ENCODE measurements at places on chromosomes 2 and 18.

- DNase-seq, result no peak
These were observed 97.7 kb downstream of the CAPN13 start for GRCh38 chr2:30709516-30709915.

DNA sequence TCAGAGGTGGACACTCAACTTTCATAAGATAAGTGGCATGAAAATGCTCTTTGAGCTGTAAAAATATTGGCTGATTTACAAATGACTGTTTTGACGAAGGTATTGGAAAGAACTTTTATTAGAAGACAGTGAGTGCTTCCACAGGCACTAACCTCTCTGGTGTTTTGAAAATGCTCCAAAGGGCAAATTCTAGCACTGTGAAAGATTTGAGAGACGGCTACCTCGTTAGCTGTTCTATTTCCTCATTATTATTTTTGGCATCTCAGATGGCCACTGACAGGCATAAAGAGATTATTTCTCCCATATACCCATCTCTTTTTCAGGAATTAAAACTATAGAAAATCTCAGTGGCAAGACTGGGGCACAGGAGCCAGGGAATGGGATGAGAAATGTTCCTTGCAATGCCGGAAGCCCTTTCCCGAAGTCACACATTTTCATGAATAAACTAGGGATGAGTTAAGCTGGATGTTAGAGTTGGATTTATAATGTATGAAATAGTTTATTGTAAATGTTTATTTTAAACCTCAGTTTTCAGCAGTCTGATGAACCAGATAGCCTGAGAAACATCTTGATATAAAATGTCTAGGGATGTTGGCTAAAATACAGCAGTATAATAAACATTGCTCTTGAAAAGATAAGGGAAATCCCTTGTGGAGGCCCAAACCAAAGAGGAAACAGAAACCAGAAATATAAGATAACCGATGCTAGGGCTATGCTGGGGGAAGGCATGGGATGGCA, 175.7 kb downstream of the ASB1 start:
- no peak for DNase-seq

- DNase-seq, result peak; percentile 15
These were observed 57.0 kb upstream of the TXNDC2 start for GRCh38 chr18:9828506-9829396.

DNA sequence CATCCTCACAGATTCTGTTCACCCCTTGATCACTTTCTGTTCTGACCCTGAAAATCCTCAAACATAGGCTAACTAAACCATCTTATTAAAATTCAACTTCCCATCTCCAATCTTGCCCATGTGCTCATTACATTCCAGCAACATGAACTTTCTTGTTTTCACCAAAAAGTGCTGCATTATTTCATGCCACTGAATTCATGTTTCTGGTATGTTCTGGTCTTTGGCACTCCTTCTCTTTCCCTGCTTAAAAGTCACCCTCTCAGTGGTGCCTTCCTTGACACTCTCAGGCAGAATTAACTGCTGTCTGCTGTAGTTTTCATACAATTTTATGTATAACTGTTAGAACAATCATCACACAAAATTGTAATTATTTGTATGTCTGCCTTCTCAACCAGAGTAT, 247.7 kb upstream of the RBMS1 start:
- DNase-seq, result no peak

DNA sequence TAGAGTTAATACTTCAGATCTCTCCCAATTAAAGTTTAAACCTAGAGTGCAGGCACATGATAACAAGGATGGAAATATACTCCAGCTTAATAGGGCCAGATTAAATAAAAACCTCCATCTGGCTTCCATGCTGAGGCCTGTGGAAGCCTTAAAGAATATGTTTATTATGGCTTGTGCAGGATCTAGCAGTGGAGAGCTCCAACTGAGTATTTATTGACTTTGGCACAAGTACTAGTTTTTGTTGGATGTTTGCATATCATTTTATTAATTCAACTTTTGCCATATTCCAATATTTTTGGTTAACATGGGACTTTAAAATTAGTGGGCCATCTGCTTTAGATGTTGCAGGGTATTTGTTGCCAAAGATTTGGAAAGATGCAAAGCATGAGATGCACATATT, 860.4 kb upstream of the SOX11 start:
- DNase-seq, result no peak

DNA sequence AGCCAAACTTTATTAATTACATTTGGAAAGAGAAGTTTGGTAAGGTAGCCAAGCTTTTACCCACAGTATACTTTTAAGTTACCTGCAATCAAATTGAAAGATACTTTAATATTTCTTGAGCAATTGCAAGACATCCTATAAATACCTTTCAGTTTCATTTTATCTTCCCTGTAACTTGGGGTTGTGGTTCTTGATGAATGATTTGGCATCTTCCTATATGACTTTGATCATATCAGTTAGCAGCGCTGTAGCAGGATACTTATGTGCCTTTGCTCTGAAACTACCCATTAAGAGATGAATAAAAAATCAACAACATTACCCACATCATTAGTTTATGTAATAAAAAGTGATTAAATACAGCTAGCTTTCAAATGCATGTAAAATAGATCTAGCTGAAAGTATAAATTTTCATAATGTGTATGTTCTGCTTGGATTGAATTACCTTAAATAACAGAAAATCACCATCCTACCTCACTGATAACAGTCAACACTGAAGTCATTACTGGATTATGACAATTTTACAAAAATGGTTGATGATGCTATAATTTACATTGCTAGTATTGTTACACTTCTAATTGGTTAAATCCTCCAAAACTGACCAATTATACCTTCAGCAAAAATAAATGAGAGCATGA, 50.4 kb downstream of the MMADHC start:
- no peak for DNase-seq

- no peak for DNase-seq
These were observed 31.3 kb upstream of the RAPGEF4 start for GRCh38 chr2:172704072-172704936.

DNA sequence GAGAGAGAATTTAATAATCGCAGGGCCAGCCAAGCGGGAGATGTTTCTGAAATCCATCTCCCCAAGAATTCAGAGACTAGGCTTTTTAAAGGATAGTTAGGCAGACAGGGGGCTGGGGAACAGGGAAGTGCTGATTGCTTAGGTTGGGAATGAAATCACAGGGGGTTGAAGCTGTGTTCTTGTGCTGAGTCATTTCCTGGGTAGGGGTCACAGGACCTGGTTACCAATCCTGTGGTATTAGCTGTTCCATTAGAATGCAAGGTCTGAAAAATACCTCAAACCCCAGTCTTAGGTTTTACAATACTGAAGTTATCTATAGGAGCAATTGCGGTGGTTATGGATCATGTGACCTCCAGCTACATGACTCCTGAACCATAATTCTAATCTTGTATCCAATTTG, 4.6 kb downstream of the SP140 start:
- no peak for DNase-seq

GRCh38 chr2:9280224-9280623, 73.6 kb downstream of the ASAP2 start:
- no peak for DNase-seq

DNA sequence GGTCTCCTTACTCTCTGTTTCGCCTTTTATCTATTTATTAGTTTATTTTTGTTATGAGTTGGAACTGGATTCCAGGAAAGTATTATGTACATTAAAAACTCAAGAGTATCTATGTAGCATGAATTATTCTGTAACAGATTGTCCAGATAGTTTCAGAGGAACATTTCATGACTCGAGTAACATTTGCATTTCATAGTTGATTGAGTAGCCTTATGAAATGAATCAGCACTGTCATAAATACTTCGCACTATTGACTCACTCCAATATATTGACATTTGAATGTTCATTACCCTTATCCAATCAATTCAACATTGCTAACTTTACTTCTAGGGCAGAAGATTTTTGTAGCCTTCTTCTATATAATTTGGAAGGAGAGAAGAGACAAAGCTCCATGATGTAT, 11.3 kb upstream of the VRK2 start:
- no peak for DNase-seq

DNA sequence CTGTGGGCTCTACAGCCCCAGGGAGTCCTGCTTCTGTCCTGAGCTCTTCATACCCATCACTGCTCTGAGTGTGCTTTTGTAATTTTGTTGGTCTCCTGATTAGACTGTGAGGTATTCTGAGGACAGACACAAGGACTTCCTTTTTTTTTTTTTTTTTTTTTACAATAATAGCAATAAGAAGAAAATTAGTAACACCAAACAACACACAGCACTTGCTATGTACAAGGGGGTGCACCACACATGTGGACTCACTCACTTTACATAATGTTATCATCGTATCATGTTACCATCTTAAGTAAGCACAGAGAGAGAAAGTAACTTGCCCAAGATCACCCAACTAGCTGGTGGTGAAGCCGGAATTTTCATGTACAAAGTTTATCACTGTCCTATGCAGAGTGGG, 34.6 kb downstream of the MBP start:
- no peak for DNase-seq

DNA sequence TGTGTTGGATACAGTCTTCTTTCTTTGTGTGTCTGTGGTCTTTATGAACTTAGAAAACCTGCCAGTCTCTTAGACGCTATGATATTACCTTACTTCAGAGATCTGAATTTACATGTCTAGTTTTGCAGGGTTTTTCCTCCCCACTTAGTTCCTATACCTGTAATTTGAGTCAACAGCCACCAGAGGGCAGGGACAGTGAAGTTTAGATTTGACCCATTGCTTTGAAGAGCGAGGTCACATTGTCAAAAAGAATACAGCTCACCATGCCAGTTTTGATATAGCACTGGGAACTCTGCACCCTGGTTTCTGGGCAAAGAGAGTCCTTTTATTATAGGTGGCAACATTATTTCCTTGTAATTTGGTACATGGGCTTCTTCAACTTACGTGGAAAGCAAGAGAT, 102.3 kb downstream of the MAPK4 start:
- no peak for DNase-seq

- DNase-seq, result no peak
These were observed 258.8 kb upstream of the NRXN1 start for GRCh38 chr2:51290725-51291124.

GRCh38 chr18:8661754-8662559, 43.4 kb upstream of the MTCL1 start:
- DNase-seq, result no peak

GRCh38 chr18:37270038-37270665, 295.4 kb downstream of the CELF4 start:
- peak; percentile 68 for DNase-seq

GRCh38 chr2:240892356-240892755, 3.6 kb downstream of the MAB21L4 start:
- DNase-seq, result no peak

- no peak for DNase-seq
These were observed 65.6 kb downstream of the WDR7 start for GRCh38 chr18:56716692-56717146.

DNA sequence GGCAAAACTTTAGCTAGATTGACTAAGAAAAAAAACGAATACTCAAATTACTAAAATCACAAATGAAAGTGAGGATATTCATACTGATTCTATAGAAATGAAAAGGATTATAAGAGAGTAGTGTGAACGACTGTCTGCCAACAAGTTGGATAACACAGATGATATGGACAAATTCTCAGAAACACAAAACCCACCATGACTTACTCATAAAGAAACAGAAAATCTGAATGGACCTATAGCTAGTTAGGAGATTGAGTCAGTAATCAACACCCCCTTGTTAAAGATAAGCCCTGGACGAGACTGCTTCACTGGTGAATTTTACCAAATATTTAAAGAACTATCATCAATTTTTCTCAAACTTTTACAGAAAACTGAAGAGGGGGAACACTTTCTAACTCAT, 108.8 kb upstream of the TMEM200C start:
- no peak for DNase-seq

GRCh38 chr18:25289001-25289631, 62.9 kb downstream of the ZNF521 start:
- no peak for DNase-seq

GRCh38 chr2:175684466-175684865, 317.6 kb downstream of the LNPK start:
- DNase-seq, result no peak

GRCh38 chr2:201781557-201782051, 871 bp upstream of the ALS2 start:
- peak; percentile 48 for DNase-seq

GRCh38 chr18:65527879-65528633, 222.8 kb upstream of the CDH7 start:
- no peak for DNase-seq

- no peak for DNase-seq
These were observed 2.3 kb upstream of the MAL start for GRCh38 chr2:95023222-95023597.

DNA sequence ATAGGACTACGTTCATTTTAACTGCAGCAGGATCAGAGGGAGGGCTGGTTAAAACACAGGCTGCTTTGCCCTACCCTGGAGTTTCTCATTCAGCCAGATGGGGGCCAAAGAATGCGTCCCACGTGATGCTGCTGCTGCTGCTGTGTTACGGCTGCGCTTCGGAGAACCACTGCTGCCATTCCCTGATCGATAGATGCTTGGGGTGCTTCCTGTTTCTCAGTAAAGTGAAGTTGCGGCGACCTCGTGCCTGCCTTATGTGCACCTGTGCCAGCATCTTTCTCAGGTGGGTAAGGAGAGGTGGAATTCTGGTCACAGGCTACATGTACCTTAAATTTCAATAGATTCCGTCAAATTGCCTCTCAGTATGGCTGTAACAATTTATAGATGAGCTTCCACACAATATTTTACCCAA, 24.7 kb upstream of the TOGARAM2 start:
- DNase-seq, result no peak

GRCh38 chr18:65817178-65817577, 66.4 kb downstream of the CDH7 start:
- DNase-seq, result no peak

DNA sequence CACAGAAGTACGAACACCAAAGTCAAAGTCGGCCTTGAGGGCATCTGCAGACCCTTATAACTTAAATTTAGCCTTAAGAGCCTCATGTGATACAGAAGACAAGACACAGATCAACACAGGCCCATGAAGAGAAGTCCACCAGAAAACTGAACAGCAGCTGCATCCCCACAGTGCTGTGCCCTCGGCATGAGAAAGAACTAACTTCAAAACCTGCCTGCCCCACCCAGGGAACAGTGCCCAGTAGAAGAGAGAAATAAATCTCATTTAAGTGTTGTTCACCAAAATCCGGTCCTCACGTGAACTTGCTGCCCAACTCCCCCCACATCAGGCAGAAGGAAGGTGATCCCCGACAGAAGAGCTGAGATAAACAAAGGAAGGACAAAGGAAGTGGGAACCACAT, 73.7 kb downstream of the PXDN start:
- peak; percentile 38 for DNase-seq

GRCh38 chr18:49041435-49042245, 90.9 kb upstream of the SMAD7 start:
- no peak for DNase-seq

DNA sequence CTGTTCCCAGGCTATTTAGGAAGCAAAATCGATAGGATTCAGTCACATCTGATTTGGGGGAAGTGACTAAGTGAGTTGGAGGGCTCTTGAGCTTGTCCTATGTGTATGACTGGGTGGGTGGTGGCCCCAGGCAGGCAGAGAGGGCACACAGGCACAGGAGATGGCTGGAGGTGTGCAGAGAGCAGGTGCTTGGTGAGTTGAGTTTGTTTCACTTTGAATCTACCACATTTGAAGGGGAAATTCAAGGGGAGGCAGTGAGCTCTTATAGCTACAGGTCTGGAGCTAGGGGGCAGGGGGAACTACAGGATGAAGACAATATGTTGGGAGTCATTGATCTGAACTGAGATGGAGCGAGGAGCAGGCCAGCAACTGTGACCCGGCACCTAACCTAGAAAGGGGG, 42.5 kb upstream of the TMEM200C start:
- no peak for DNase-seq

GRCh38 chr2:207251573-207252192, 85.9 kb upstream of the KLF7 start:
- DNase-seq, result no peak

All from right forelimb (tissue), 1 donor.